Lung (tissue), 17 donors: ENCODE measurements at places on chromosomes 3 and 15. TPM values are rescaled to one million over a fixed set of nuclear protein-coding genes. Genes with fewer than 3 reads are reported as not detected.

CHRM5 gene
- polyA plus RNA-seq: not detected

ZPLD1 gene
- 0.05 TPM for polyA plus RNA-seq

GRCh38 chr15:47644722-47645121, 72.6 kb upstream of the SEMA6D start:
- peak; percentile 22 for DNase-seq

GRCh38 chr15:63942486-63943365, 103.6 kb downstream of the DAPK2 start:
- DNase-seq: no peak

HRG gene
- not detected for polyA plus RNA-seq

- peak; percentile 33 for DNase-seq
These were observed 2.6 kb downstream of the SMAD3 start for GRCh38 chr15:67067930-67068551.

DNA sequence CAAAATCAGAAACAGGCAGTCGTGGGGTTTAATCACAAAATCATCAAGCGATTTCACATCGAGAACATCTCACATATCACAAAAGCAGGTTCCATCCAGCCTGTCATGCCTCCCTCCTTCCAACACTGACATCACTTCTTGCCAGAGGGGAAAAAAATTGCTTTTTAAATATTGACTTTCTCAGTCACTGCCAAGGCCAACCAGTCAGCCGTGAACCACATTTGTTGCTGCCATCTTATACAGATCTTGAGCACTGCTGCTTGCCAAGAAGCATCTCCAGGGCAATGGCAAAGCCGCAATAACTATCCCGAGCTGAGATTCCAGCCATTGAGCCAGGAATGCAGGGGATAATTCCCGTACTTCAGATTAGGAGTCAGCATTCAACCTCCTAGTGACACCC, 174.6 kb downstream of the ANXA2 start:
- DNase-seq: no peak

GRCh38 chr3:100603469-100603868, 5.9 kb upstream of the ADGRG7 start:
- peak; percentile 16 for DNase-seq

GRCh38 chr15:101013201-101013550, 94.0 kb downstream of the LRRK1 start:
- DNase-seq: no peak

DNA sequence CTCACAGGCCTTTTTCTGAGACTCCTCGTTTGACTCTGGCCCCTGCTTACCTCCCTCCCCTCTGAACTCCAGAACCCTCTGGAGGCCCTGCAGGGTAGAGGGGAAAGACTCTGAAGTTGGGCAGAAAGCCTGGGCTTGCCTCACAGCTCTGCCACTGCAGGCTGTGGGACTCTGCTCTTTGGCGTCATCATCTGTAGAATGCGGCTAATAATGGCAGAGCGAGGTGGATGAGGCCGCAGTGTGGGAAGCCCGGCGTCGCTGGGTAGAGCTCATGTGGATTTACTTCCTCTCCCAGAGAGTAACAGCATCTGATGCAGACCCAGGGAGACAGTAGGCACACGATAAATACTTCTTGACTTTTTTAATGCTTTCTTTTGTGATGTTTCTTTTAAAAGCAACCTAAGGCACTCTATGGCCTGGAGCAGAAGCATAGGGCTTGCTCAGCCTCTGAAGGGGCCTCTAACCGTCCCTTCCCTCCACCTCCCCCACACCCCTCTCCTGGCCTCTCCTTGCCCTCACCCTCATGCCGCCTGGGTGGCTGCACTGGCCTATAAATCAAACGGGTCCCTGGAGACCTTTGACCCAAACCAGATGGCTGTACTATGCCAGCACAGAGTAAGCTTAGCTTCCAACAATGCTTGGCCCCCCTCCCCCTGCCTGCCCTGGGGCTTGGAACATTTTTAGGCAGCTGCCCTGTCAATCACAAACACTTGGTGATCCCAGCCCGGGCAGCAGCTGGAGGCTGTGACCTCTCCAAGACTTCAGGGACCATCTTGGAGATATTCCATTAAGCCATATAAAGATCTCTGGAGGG, 32.9 kb downstream of the SPSB4 start:
- DNase-seq: peak; percentile 62

GRCh38 chr3:188491276-188491687, 337.3 kb downstream of the LPP start:
- DNase-seq: peak; percentile 51
